ENCODE measurements at places on chromosomes 5 and 9.

DNA sequence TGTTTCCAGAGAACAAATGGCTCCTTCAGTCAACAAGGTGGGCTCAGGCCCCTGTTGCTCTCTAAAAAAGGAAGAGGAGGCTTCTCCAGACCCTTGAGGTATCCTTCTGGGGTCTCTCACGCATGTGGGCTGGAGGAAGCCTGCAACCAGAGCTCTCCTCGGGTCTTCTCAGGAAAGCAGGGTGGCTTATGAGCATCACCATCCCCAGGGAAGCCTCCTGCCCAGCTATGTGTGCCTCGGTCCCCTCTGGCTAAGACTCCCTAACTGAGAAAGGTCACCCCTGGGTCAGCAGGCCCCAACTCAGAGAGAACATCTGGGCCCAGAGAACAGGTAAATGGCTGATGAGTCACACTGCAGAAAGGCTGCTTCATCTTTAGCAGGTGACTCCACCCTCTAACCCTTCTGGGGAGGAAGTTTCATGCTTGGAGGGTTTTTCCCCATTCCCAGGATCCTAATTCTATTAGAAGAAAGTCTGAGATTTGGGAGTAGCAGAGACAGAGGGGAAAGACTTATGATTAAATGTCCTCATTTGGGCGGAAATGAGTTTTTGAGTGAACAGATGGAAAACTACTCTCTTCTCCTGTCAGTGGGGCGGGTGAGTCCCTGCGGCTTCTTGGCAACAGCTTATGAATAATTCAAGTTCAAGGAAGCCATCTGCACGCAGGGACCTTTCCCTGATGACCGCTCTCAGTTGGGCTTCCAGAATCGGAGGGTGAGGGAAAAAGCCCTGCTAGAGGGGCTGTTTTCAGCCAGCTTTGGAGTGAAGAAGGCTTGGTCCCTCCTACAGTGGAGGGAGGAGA is 41.9 kb downstream of the TGFBI start:
- DNase-seq: no peak

DNA sequence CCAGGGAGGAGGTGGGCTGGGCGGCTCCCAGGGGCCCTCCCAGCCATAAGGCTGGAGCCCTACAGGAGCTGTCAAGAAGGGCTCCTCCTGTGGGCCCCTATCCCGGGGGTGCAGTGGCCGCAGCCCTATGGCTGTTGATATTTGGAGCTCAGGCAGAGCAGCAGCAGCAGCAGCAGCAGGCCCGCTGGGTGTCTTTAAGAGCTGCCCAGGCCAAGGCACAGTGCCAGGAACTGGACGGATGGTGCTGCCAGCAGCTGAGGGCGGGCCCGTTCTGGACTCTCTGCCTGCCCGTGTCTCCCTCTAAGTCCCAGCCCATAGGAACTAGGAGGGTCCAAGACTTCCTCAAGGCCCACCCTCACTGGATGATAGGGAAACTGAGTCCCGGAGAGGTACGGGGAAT is 3.6 kb downstream of the AK1 start:
- no peak for DNase-seq

- DNase-seq: no peak
These were observed 118.7 kb downstream of the NDUFS4 start for GRCh38 chr5:53678981-53679660.

DNA sequence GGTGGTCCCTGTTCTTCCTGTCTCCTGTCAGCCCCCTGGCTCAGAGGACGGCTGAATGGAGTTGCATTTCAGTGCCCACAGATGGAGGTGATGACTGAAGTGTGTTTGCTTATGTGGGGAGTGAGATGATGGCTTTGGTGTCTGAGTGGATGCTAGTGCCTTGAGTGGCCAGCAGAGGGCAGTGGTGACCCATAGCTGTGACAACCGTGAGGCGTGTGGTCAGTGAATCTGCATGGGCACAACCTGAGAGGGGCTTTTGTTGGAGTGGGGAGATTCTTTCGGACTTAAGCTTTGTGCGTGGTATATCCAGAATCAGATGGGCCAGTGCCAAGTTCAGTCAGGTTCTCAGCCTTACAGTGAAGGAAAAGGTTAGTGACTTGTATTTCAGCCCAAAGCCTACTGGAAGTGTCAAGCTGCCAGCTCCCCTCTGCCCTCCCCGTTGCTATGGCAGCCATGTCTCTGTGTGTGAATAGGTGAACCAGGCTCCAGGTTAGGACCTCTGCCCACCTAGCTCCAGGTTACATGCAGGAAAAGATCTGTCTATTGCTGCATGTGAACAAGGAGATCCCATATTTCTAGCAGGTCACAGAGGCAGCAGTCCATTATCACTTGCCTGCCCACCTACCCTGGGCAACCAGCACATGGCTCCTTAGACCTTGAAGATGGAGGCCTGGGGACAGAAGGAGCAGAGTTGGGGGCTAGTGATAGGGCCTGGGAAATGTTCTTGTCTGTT is 14.7 kb upstream of the CXXC5 start:
- DNase-seq: peak; percentile 67

- peak; percentile 76 for DNase-seq
These were observed 153.6 kb downstream of the GLIS3 start for GRCh38 chr9:4146293-4146692.

- DNase-seq: no peak
These were observed 1.7 kb downstream of the IFNA10 start for GRCh38 chr9:21205204-21205603.

GRCh38 chr5:52989025-52989780 is at the start of gene ITGA2:
TSS of gene ITGA2 (plus strand) at chr5:52989352. CDS start at chr5:52989469, 117 bp downstream.
- DNase-seq: peak; percentile 70

GRCh38 chr9:5446451-5447236 is 3.7 kb upstream of the CD274 start:
- DNase-seq: no peak

DNA sequence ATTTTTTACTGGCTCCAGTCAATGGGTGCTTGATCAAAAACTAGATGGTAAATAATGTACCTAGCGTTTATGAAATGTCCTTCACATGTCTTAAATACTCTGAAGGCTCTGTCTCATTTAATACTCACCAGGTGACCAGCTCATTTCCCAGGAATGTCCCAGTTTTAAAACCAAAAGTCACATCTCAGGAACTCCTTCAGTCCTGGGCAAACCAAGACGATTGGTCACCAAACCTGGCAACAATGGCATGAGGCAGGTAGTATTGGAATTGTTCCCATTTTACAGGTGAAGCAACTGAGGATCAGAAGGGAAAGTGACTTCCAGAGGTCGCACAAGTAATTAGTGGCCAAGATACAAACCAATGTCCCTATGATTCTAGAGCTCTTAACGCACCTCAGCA is 27.7 kb downstream of the SMIM23 start:
- DNase-seq: no peak

DNA sequence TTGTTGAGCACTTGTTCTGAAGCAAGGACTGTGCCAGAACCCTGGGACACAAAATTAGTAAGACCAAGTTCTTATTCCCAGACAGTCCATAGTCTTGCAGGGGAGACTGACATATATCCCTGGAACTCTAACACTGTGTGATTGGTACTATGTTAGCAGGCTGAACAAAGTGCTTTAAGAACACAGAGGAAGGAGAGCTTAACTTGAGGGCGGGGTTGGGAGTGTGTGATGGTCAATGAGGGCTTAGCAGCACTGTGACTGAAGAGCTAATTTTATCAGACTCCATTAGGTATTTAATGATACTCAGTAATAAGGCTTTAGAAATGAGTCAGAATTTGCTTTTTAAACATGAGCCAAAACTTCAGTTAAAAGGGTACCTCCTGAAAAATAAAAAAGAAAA is 14.9 kb upstream of the SPATA24 start:
- DNase-seq: no peak

DNA sequence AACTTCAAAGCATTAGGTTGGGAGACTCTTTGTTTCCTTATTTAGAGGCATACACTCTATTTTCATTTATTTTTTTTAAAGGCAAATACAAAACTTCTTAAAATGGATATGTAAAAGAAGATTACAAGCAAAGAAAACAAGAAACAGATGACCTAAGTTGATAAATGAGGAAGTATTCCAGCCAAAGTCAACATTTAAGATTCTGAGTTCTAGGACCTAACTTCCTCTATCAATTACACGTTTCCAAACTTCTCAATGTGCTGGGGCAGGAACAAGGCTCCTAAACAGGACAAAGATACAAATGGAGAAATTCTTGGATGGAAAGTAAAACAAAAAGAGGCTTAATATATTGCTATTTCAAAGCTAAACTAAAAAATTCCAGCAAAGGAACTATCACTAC is 89.5 kb downstream of the TLE1 start:
- DNase-seq: no peak

DNA sequence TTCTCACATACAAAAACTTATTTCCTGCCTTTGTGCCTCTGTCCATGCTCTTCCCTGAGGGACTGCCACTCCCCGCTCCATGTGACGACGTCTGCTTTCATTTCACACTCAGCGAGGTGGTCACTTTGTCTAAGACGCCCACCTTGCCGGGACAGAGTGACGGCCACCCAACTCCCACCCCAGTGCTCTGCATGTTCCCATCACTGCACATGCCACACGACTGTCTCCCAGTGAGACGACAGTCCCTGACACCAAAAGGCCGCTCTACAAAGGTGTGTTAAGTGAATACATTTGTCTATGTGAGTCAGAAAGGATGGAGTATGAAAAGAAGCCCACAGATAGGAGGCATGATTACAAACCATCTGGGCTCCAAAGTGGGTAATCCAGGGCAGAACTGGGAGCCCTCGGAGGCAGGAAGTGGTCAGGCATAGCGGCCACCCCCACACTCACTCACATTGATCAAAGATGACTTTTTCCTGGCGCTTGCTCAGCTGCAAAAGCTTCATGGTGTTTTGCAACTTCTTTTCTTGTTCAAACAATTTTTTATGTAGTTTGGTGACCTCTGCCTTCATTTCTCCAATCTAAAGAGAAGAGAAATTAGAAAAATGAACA is 185.8 kb downstream of the CDK5RAP2 start:
- peak; percentile 39 for DNase-seq

DNA sequence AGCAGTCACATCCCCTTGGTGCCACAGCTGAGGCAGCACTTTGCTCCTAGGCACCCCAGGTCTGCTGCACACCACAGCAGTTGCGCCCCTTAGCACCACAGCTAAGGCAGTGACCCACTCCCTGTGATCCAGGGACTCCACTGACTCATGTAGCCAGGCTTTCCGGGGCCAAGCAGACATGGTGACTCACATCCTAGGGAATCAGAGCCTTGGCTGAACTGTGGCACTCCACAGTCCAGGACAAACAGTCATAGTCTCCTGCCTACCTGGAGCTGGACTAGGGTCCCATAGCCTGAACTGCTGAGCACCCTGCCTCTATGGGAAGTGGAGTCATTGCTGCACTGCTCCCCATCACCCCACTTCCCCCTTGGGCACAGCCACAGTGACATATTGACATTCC is 338.7 kb downstream of the NPR3 start:
- DNase-seq: peak; percentile 76

DNA sequence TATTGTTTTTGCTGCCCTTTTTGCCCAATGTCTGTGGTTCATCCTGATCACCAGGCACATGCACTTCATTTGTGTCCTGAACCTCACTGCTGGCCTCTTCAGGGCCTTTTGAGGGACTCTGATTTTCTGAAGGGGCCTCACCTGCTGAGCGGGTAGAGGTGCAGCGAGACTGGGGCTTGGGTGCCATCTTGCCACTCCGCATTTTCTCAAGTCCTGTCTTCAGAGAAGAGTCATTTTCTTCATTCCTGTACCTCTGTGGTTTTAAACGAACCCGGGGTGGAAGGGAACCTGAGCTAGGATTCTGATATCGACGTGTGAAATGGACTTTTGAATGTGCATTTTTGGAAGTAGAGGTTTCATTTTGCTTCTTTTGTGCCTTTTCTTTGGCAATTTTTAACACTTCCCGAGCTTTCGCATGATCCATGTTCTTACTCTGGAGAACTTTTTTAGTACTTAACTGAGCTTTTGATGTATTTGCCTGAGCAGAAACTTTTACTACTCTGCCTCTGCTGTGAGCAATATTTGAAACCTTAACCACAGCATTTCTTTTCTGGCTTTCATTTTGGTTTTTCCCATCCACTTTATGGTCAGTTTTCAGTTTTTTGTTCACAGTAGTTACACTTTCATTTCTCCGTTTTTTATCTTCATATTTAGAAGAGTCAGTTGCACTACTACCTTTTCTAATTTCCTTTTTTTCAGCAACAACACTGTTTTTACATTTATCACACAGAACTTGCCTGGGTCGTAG is 26.1 kb downstream of the PWWP2A start:
- no peak for DNase-seq

DNA sequence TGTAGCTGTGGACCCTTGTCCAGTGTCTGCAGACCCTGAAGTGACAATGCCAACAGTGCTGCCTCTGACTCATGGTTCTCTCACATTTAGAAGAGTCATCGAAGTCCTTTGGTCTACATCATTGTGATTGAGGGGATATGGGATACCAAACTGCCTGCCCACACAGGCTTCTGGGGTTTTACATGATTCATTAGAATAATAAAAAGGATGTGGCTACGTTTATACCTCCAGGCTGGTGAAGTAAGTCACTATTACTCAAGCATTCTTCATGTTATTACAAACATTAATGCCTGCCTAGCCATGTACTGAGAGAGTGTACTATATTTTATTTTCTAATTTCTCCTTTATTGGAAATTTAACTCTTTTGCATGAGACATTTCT is 365.7 kb downstream of the SPATA31D1 start:
- DNase-seq: no peak

- DNase-seq: no peak
These were observed 35.2 kb upstream of the ADAMTS2 start for GRCh38 chr5:179380211-179381035.
